ENCODE measurements at places on chromosomes 7 and 10. TPM values are rescaled to one million over a fixed set of nuclear protein-coding genes. Genes with fewer than 3 reads are reported as not detected.
A peak's percentile ranks its signal among the peaks of the same experiment; 100 is the strongest.

GRCh38 chr7:100584054-100584682 is 1.8 kb downstream of the LRCH4 start:
- DNase-seq: peak; percentile 23
- H3K27me3 ChIP-seq: no peaks in the 10 kb centered on the region
- H3K4me3 ChIP-seq: peak overlapping the region; percentile 89
- peaks cover 29% of the 10 kb centered on the region for H3K4me1 ChIP-seq
- H3K27ac ChIP-seq: peak overlapping the region; percentile 97

ABLIM1 gene
- total RNA-seq: 159 TPM

CYP17A1 gene
- not detected for total RNA-seq

- no peak for DNase-seq
- no peaks in the 10 kb centered on the region for H3K4me1 ChIP-seq
- H3K4me3 ChIP-seq: no peak overlapping the region
Observed at GRCh38 chr10:44873160-44873559, 38.0 kb upstream of the TMEM72 start.

DNA sequence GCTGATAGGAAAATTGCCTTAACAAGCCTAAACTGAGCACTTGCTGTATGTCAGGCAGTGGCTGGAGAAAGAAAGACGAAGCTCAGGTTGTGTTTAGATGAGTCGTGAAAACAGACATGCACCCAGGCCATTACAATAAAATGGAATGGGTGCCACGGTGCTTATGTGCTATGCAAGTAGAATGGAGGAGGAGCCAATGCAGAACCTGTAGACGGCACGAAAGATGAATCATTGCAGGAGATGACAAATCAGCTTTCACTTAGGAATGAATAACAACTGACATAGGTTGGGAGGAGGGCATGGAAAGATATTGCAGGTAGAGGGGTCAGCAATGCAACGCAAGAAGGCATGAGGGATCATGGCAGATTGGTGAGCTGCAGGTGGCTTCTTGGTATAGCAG is 61.2 kb upstream of the ARHGAP21 start:
- DNase-seq: no peak
- H3K36me3 ChIP-seq: no peaks in the 10 kb centered on the region
- no peak overlapping the region for H3K4me3 ChIP-seq
- H3K4me1 ChIP-seq: no peaks in the 10 kb centered on the region

DNA sequence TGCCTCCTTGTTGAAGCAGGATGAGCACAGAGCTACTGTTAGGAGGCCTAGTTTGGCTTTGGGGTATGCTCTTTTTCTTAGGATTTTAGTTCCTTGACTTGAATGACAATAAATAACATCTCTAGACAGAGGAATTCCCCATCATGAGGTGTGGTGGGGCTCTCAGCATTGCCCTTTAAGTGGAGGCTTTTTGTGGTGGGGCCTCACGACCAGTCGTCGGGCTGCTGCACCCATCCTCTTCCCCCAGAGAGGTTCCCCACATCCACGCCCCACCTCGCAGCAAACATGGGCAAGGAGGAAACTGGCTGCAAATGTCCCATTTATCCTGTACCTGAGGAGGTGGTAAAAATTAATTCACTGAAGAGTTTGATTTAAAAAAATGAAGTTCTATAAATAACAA is 36.1 kb upstream of the TARP start:
- H3K36me3 ChIP-seq: no peaks in the 10 kb centered on the region
- H3K4me1 ChIP-seq: peaks cover 15% of the 10 kb centered on the region
- no peak overlapping the region for H3K4me3 ChIP-seq
- DNase-seq: no peak
- no peak overlapping the region for H3K27ac ChIP-seq
- H3K27me3 ChIP-seq: no peaks in the 10 kb centered on the region

GRCh38 chr7:158945519-158945918 is 89.2 kb downstream of the DYNC2I1 start:
- DNase-seq: no peak
- no peaks in the 10 kb centered on the region for H3K27me3 ChIP-seq
- H3K27ac ChIP-seq: no peak overlapping the region
- H3K36me3 ChIP-seq: peaks cover 34% of the 10 kb centered on the region
- H3K4me3 ChIP-seq: no peak overlapping the region
- H3K4me1 ChIP-seq: no peaks in the 10 kb centered on the region

PLA2G12B gene
- total RNA-seq: not detected

GRCh38 chr7:74599244-74599643 is 58.3 kb upstream of the GTF2I start:
- no peaks in the 10 kb centered on the region for H3K36me3 ChIP-seq
- H3K27ac ChIP-seq: no peak overlapping the region
- H3K4me3 ChIP-seq: no peak overlapping the region
- no peaks in the 10 kb centered on the region for H3K27me3 ChIP-seq
- peak; percentile 64 for DNase-seq

- DNase-seq: peak; percentile 72
- peaks cover 14% of the 10 kb centered on the region for H3K36me3 ChIP-seq
- H3K4me3 ChIP-seq: peak within 1 kb of the TSS; percentile 78
- peak within 1 kb of the TSS; percentile 81 for H3K27ac ChIP-seq
Observed at GRCh38 chr10:70887804-70888800, at the start of gene PCBD1. Gene PCBD1 (minus strand): TSS chr10:70888565. CDS start chr10:70888533, 32 bp downstream.

DNA sequence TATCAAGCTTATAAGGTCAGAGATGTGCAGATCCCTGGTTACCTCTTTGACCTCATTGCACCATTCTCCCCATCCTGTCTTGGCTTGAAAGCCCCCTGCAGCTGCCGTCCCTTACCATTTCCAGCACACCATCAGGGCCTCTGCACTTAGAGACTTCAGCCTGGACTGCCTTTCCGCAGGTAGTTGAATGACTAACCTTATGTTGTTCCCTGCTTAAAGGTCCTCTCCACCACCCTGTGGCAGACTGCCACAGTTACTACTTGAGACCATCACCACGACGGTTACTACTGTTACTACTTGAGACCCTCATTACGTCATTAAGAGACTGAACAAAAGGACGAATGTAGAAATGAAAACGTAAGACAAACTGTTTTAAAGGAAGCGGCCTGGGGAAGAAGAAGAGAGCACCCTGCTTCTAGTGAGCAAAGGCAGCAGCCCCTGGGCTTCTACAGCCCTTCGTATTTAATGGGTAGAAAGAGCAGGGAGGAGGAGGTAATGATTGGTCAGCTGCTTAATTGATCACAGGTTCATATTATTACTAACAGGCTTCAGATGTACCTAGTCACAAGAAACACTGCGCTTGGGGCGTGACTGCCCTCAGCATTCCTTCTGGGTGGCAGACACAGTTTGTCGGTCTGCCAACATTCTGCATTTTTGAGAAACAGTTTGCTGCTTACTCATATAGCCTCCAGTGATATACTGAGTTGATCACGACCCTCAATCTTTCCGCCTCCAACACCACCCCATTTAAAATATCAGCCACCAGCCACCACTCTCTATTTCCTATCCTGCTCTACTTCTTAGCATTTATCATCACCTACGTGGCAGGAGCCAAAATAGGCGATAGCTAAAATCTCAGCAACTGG is 74.1 kb upstream of the PARD3 start:
- H3K27ac ChIP-seq: no peak overlapping the region
- DNase-seq: no peak
- no peaks in the 10 kb centered on the region for H3K36me3 ChIP-seq
- H3K27me3 ChIP-seq: no peaks in the 10 kb centered on the region
- no peak overlapping the region for H3K4me3 ChIP-seq

- no peak overlapping the region for H3K27ac ChIP-seq
- no peak for DNase-seq
- no peaks in the 10 kb centered on the region for H3K4me1 ChIP-seq
- H3K27me3 ChIP-seq: no peaks in the 10 kb centered on the region
- peaks cover 12% of the 10 kb centered on the region for H3K36me3 ChIP-seq
Observed at GRCh38 chr10:91460681-91461080, 50.5 kb downstream of the HECTD2 start.

GRID1 gene
- not detected for total RNA-seq

- no peak for DNase-seq
- no peaks in the 10 kb centered on the region for H3K27me3 ChIP-seq
- no peaks in the 10 kb centered on the region for H3K36me3 ChIP-seq
- no peaks in the 10 kb centered on the region for H3K4me1 ChIP-seq
- H3K27ac ChIP-seq: no peak overlapping the region
Observed at GRCh38 chr10:59104186-59104585, 72.3 kb upstream of the PHYHIPL start.

GRCh38 chr10:82429302-82429701 is 554.3 kb downstream of the NRG3 start:
- H3K27ac ChIP-seq: peak overlapping the region; percentile 44
- no peak overlapping the region for H3K4me3 ChIP-seq
- no peaks in the 10 kb centered on the region for H3K4me1 ChIP-seq
- H3K27me3 ChIP-seq: no peaks in the 10 kb centered on the region
- H3K36me3 ChIP-seq: no peaks in the 10 kb centered on the region

DNA sequence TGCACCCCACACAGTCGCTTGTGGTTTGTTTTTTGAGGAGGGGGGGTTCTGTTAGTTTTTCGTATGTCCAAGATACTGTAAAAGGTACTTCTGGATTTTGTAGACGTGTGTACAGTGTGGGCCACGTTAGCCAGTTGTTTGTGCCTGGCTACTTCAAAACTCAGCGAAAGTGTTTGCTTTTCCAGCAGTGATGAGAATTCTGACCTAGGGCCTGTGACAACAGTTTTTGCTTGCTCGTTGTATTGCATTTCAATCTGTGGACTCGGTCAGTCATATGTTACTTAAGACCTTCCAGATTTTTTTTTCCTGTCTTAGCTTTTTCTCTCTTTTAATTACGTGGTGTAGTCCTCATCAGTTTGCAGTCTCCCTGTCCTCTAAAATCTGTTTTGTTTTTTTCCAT is 338.9 kb upstream of the GALNT17 start:
- no peak overlapping the region for H3K4me3 ChIP-seq
- no peak for DNase-seq
- H3K4me1 ChIP-seq: peaks cover 4% of the 10 kb centered on the region
- H3K36me3 ChIP-seq: no peaks in the 10 kb centered on the region
- no peak overlapping the region for H3K27ac ChIP-seq

DNA sequence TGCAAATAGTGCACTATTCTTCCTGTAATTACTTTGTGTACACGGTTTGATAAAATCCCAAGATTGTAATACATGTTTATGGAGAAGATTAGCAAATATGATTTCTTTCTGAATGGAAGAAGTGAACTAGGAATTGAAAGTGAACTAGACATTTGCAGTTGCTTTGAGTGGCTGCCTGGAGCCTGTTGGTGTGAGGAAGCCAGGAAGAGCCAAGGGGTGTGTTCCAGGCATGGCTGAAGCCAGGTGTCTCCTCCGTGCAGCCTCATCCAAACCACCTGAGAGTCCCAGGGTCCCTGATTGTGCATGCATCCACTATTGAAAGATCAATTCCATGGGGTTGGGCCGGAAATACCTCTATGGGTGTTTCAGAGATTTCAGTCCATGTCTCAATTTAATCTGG is 253.1 kb upstream of the SHH start:
- DNase-seq: no peak
- H3K27ac ChIP-seq: no peak overlapping the region
- peaks cover 3% of the 10 kb centered on the region for H3K4me1 ChIP-seq

BAMBI gene
- total RNA-seq: 0.57 TPM

DNA sequence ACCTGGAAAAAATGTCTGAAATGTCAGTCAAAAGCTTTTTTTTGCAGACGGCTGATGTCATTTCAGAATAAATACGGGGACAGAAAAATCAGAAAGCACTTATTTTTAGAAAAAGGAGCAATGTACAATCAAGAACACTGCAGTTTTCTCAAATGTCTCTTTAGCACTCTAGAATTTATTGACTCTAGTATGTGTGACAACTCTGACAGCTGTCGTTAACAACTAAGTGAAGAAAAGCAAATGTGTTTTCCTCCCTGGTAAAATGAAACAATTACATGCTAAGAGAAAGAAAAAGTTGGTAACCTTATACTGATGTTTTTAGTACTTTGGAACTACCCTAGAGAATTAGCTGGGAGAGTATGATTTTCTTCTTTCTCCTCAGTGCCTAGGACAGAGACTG is 497.4 kb downstream of the GRM8 start:
- H3K27me3 ChIP-seq: no peaks in the 10 kb centered on the region
- no peak overlapping the region for H3K27ac ChIP-seq
- H3K4me3 ChIP-seq: no peak overlapping the region
- no peaks in the 10 kb centered on the region for H3K4me1 ChIP-seq
- no peak for DNase-seq

- no peaks in the 10 kb centered on the region for H3K4me1 ChIP-seq
- H3K4me3 ChIP-seq: no peak overlapping the region
- H3K36me3 ChIP-seq: no peaks in the 10 kb centered on the region
- no peak for DNase-seq
- peaks cover 13% of the 10 kb centered on the region for H3K27me3 ChIP-seq
Observed at GRCh38 chr7:22292531-22292930, 64.4 kb downstream of the RAPGEF5 start.

GRCh38 chr10:102616066-102616770 is 28.1 kb upstream of the TRIM8 start:
- no peaks in the 10 kb centered on the region for H3K27me3 ChIP-seq
- peaks cover 20% of the 10 kb centered on the region for H3K4me1 ChIP-seq
- no peak overlapping the region for H3K27ac ChIP-seq

DNA sequence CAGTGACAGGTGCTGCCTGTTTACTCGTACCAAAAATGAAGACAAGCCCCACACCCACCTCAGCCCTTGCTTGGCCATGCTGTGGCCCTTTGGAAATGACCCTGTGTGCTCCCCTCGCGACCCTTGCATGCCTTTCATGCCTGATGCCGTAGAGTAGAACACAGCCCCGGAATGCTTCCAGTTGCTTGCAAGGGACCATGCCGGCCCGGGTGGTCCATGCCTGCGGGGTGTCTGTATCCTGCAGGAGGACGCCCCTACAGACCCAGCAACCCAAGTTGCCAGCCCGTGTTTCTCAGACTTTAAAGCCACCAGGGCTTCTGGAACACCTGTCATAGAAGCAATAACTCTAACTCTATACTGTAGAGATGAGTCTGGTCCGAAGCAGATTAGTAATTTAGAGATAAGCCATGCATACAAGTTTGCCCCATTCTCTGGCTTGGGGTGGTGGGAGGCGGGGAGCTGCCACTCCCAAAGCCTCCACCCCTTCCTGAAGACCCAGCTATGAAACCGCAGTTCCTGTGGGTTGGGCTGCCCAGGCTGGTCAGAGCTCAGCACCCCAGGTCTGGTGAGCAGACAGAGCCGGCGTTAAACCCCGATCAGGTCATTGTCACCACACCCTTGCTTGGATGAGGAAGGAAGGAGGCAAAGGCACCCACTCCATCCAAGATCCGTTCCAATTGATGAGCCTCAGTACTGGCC is 143.5 kb downstream of the ADCY1 start:
- H3K27me3 ChIP-seq: no peaks in the 10 kb centered on the region
- no peak overlapping the region for H3K27ac ChIP-seq
- H3K4me1 ChIP-seq: no peaks in the 10 kb centered on the region
- H3K36me3 ChIP-seq: peaks cover 4% of the 10 kb centered on the region
- no peak for DNase-seq

Measured in activated naive CD4-positive, alpha-beta T cell treated with anti-CD3 and anti-CD28 coated beads for 36 hours (primary cell).